ENCODE measurements at places on chromosomes 2 and 18.

- no peak for DNase-seq
These were observed 313.2 kb downstream of the RND3 start for GRCh38 chr2:150174056-150174805.

- peak; percentile 15 for DNase-seq
These were observed 63.9 kb upstream of the EDAR start for GRCh38 chr2:109052922-109053321.

GRCh38 chr2:150303281-150303680, 184.2 kb downstream of the RND3 start:
- DNase-seq = peak; percentile 32

GRCh38 chr2:239200646-239201530, 199.9 kb downstream of the HDAC4 start:
- no peak for DNase-seq

DNA sequence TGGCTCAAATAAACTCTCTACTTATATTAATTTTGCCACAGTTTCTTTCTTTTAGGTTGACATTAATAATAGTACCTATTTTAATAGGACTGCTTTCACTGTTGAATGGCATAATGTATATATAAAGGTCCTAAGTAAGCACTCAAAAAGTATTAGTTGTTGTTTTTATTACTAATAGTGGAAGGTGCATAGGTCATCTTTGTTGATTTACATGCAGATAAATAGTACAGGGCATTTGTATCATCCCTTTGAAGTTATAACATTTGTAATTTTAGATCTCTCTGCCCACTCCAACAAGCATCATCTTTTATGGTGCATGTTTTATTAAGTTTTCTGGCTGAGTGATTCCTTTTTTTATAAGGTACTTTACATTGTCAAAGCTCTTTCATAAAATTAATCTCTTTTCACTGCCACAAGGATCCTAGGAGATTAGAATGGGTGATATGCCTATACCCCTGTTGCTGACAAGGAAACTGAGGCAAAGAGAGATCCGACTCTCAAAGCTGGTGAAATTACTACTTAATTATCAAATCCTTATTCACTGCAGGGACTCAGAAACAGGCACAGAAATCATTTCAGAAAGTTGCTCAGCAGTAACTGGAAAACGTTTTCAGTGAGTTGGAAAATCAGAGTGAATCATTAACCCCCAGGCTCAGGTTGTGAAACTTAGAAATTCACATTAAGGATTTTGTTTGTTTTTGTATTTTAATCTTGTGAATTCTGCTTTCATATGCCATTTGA, 299.6 kb downstream of the AGPS start:
- DNase-seq = peak; percentile 33

DNA sequence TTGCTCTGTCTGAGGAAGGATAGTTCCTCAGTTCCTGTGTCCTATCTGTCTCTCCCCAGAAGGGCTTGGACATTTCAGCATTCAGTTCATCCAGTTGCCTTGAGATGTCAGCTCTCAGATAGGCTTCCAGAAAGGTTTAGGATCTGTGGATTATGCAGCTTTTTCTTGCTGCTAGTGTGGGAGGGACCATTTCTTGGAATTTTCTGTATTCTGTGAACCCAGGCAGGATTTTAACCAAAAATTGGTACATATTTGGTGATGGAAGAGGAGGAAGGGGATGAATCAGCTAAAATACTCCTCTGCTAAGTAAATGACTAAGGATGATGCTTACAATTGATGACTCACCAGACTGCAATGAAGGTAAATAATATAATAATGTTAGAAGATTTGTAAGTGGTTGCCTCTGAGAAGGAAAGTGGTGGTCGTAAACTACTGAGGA, 58.6 kb upstream of the DOCK10 start:
- DNase-seq = peak; percentile 97

- DNase-seq = no peak
These were observed 32.3 kb downstream of the ADI1 start for GRCh38 chr2:3487028-3487425.

- DNase-seq = peak; percentile 49
These were observed 113.0 kb downstream of the CRIM1 start for GRCh38 chr2:36468463-36469105.

DNA sequence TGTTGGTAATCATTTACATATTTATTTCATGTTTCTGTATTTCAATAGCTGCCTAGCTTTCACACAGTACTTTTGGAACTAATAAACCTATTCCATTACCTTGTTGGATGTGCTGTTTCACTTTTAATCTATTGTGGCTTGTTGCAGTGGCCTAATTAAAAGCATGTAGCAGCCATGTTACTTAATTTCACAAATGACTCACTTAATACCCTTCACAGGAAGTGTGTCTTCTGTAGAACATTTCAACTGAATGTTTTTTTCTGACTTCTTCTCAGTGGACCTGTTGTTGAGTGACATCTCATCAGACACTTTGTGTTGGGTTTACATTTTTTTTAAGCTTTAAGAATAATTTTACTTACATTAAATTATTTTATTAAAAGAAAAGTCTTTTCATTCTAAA, 260.5 kb upstream of the THUMPD2 start:
- no peak for DNase-seq

DNA sequence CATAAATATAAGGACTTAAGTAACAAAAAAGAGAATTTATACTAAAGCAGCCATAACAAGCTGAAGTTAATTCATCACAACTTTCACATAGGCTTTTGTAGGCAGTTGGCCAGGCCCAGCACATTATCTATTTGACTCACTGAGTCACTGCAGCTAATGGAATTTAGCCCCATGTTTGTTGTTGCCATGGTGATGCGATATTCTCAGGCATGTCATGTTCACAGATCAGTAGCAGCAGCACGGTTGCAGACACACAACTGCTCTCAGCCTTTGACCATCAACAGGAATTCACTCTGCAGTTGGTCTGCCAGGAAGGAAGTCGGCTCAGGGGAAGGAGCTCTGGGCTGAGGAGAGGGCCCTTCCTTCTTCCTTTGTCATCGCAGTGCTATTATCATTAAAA, 639.8 kb downstream of the TMEM182 start:
- DNase-seq = no peak

DNA sequence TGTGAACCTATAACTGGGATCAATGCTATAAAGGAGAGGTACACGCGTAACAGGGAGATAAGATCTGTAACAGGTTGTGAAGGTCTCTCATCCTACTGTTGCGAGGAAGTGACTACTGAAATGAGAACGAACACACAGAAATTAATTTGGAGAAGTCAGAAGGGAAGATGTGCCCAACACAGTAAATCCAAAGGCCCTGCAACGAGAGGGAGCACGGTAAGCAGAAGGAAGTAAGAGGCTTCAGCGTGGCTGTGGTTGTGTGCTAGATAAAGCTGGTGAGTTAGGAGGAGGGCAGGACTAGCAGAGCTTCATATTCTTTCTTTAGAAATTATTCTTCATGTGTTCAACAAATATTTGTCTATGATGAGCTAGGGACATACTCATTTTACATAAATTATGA, 2.5 kb upstream of the ATG16L1 start:
- DNase-seq = no peak

GRCh38 chr2:219350710-219351221, 18.2 kb upstream of the RESP18 start:
- peak; percentile 26 for DNase-seq

DNA sequence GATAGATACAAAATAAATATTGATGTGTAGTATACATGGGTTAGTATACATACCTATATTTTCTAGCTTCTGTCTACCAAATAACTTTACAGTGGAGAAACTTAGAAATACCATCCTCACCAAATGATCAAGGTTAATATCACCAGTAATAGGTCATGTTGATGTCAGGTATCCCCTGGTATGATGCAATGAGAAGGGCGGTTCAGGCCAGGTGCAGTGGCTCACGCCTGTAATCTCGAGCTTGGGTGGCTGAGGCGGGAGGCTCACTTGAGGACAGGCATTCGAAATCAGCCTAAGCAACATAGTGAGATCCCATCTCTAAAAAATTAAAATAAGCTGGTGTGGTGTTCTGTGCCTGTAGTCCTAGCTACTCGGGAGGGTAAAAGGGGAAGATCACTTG, 38.6 kb downstream of the CIB4 start:
- no peak for DNase-seq

DNA sequence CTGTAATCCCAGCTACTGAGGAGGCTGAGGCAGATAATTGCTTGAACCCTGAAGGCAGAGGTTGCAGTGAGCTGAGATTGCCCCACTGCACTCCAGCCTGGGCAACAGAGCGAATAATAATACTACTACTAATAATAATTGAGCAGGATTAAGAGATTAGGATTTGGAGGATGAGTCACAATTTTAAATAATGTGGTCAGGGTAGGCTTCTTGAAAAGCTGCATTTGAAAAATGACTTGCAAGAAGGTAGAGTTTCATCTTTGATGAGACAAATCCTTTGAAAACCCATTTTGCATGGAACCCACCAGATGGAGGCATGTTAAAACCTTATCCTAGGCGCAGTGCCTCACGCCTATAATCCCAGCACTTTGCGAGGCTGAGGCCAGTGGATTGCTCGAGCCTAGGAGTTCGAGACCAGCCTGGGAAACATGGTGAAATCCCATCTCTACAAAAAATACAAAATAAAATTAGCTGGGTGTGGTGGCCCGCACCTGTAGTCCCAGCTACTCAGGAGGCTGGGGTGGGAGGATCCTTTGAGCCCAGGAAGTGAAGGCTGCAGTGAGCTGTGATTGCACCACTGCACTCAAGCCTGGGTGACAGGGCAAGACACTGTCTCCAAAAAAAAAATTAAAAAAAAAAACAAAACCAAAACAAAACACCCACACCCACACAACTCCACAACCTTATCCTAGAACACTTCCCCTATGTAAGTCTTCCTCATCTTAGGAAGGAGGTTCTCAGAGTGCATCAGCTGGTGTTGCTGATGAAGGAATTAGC, 3.3 kb upstream of the ATP8B1 start:
- peak; percentile 29 for DNase-seq

DNA sequence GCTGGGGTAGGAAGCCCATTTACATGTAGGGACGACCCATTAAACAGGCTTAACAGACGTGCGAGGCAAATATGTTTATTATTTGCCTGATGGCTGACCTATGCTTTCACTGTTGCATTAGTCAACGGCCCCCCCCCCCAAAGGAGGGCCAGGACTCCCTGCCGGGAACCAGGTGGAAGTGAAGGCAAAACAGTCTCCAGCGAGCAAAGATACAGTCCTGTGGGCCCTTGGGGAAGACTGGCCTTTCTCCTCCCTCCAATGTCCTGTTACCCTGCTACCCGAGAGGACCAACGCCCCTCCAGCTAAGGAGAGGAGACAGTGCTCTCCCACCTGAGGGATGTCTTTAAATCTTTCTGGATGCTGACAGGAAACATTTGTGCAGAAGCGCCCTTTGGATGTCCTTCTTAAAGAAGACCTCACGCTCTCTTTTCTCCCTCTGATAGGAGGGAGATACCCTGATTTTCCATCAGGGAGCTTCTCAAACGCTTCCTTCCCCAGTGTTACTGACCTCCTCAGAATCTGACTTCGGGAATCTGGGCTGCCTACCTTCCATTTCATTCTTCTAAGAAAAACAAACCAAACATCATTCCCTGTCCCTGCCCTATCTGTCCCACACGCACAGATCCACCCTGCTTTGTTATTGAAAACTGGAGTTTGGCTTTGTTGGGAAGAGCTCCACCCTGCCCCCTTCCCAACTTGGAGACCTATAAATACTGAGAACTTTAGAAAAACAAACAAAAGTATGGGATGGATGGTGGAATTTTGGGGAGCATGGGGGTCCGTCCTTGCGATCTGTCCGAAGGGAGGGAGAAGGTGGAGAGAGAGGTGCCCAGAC, 135.9 kb upstream of the SIX3 start:
- no peak for DNase-seq

- peak; percentile 37 for DNase-seq
These were observed 363 bp upstream of the RFTN2 start for GRCh38 chr2:197675711-197676188.

DNA sequence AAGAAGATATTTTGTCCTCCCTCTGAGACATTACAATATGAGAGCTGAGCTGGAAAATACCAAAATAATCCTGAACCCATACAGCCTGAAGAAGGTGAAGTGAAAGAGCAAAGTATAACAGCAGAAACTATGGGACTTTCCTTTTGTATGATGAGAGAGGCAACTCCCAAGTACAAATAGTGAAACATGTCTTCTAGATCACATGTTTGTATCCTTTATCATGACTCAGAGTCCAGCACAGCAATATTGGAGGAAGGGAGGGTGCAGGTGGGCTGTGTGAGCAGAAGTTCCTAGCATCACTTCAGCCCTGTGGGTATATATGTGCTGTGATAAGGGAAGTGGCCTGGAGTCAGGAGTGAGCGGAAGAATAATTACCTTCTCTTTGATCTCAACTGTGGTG, 265.6 kb upstream of the NRXN1 start:
- DNase-seq = no peak

- peak; percentile 60 for DNase-seq
These were observed 414.2 kb upstream of the CHAC2 start for GRCh38 chr2:53353135-53354114.

DNA sequence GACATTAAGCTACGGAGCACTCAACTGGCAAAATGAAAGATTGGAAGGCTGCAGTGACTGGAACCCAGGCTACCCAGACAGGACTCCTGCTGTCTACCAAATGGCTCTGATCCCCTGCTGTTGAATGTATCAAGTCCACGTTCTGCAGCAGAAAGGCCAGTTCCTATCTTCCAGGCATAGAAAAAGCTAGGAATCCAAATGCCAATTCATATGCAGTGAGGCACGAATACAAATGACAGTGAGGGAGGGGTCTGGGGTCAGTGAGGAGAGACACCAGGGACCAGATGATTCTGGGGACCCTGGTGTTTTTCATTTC, 5.3 kb downstream of the NRP2 start:
- DNase-seq = no peak

DNA sequence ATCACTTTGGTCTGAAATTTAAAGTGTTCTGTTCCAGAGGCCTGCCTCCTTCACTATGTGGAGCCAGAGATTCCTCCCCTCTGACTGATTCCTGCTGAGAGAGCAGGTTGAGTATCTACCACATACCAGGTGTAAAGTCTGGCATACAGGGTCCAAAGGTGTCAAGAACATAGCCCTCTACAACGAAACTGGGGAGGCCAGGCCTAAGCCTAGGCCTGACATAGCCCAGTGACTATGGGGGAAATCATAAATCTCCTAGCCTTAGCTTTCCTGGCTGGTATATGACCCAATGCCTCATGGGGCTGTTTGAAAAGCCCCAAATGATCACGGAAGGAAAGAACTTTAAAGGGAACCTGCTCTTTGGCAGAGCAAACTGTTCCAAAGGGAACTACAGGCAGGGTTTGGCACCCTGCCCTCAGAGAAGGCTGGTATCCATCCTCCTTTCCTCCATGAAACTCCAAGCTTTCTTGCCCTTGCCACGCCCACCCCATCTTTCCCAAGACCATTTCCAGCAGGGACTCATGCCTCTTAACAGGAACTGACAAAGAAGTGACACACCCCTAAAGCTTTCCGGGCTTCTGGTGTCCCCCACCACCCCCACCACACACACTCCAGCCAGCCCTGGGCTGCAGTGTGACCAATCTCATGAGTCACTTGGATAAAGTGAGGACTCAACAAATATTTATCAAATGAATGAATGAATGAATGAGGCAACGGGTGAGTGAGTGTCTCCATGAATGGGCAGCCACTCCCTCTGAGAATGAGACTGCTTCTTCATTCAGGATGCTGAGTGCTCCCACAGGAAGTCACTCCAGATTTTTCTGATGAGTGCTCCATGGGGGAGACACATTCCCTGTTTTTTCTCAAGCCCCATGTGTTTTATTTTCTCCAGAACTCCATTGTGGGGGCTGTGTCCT, 114.5 kb upstream of the STPG4 start:
- peak; percentile 100 for DNase-seq

GRCh38 chr2:26345545-26346453, at the start of gene SELENOI:
Gene SELENOI (plus strand): TSS chr2:26346143. CDS start chr2:26346233, 90 bp downstream.
- peak; percentile 99 for DNase-seq

- peak; percentile 63 for DNase-seq
These were observed 316.8 kb upstream of the KCNH7 start for GRCh38 chr2:163155279-163155883.

Data from ELR (cell line).